ENCODE measurements at places on chromosomes 1 and 21.
A peak's percentile ranks its signal among the peaks of the same experiment; 100 is the strongest.

DNA sequence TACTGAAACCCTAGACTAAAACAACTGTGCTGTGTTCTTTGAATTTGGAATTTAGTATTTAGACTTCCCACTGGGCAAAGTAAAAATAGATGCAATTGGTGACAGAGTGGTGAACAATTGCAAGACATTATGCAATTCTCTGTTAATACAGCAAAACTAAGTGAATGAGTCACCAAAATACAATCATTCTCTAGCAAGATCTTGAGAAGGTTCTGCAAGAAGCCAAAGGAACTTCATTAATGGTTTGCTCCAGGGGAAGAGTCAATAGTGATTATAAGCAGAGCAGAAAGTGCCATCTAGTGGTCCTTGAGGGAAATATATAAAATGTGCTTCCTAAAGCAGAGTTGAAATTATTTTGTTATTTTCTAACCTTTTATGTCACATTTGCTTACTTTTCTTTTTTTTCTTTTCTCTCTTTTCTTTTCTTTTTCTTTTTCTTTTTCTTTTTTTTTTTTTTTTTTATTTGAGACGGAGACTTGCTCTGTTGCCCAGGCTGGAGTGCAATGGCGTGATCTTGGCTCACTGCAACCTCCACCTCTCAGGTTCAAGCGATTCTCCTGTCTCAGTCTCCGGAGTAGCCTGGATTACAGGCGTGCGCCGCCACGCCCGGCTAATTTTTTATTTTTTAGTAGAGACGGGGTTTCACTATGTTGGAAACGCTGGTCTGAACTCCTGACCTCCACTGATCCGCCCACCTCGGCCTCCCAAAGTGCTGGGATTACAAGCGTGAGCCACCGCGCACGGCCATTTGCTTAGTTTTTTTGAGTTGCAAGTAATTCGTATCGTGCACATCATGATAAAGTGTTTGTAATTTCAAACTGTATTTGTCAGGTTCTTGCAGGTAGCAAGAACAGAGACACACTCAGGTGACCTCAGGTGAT, 99.2 kb downstream of the CTH start:
- DNase-seq, result peak; percentile 70

DNA sequence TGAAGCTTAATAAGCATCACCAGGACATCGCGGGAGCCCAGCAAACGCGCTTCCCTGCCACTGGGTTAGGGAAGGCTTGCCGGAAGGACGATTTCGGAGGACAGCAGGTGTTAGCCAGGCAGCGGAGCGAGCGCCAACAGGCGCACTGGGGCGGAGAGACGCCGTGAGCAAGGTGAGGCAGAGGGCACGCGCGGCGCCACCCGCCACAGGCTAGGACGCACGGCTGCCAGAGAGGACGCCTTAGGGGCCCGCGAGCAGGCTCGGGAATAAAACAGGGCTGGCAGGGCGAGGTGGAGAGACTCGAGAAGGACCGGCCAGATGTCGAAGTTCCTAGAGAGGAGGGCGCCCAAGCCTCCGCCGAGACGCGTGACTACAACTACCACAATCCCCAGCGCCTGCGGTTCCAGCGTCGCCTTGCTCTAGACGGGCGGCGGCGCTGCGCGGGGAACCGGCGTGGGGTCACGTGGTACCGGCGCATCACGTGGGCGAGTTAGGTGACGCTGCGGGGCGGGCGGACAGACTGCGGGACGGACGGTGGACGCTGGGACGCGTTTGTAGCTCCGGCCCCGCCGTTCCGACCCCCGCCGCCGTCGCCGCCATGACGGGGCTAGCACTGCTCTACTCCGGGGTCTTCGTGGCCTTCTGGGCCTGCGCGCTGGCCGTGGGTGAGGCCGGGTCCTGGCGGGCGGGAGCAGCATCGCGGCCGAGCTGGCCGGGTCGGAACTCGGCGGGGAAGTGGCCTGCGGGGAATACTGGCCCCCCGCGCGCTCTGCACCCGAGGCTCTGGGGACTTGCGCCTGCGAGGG, at the start of gene ATP6V0B:
Gene ATP6V0B, plus strand, starts transcription at position 518 of the 806 bp plus-strand sequence. Its CDS starts 81 bp downstream, at position 599.
- peak; percentile 99 for DNase-seq

DNA sequence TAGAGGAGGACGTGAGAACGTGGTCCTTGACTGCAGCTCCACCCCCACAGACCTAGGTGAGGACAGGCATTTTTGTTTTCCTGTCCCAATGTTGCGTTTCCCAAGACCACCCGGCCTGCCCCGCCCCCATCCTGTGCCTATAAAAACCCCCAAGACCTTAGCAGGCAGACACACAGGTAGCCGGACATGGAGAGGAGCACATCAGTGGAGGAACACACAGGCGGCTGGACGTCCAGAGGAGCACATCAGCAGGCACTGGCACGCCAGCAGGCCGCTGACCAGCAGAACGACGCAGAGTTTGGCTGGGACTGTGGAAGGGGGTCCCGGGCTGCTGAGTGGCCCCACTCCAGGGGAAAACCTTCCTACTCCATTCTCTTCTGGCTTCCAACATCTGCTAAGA, 12.7 kb upstream of the HMGCL start:
- no peak for DNase-seq

DNA sequence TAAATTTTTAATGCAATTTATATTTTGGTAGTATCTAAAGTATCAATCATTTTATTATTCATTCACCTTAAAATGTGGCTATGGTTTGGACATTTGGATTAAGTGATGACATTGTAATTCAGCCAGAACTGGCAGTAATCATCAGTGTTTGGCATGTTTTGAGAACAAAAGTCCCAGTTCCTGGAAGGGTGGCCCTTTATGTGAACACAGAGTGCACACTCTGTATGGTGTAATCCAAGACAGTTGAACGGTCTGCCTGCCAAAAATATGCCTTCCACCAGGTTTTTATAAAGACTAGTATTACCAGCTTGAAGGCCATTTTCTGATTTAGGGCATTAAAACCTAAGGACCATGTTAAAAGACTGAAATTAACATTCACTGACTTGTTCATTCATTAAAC, 448.7 kb downstream of the LTN1 start:
- DNase-seq, result no peak

- DNase-seq, result no peak
Measured at GRCh38 chr1:33336580-33336979, 15.7 kb upstream of the A3GALT2 start.

DNA sequence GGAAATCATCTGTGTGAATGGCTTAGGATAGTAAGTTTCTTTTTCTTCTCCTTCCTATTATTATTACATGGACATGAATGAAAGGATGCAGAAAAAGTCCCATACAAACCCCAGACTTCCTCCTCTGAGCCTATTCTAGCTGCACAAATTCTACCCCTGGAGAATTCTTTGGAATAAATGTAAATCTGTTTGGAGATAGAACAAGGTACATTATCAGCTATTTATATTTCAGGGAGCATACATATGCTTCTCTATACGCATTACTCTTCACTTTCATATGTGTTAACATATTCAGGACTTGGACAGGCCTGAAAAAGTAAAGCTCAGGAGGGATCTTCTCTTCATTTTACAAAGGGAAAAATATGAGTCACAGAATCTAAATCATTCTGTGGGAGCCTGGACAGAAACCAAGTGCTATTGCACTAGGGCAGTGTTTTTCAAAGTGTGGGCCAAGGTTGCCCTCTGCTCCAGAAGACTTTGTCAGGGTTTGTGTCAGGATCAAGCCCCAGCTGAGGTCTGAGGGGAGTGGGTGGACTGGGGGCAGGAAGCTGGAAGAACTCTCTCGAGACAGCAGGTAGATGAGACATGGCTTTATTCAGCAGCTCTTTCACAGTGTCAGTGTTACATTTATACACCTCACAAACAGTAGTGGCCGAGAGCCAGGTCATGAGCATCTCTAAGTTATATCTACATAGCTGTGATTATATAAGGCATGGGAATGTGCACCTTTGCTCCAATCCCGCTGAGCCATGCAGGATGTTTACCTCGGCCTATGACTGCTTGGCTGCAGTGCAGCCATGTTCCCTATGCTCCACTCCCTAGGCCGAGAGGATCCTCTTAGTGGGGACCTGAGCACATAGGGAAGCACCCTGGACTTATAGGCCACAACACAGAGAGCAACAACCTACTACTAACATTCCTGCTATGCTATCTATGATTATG, 114.3 kb downstream of the GDAP2 start:
- DNase-seq, result no peak

DNA sequence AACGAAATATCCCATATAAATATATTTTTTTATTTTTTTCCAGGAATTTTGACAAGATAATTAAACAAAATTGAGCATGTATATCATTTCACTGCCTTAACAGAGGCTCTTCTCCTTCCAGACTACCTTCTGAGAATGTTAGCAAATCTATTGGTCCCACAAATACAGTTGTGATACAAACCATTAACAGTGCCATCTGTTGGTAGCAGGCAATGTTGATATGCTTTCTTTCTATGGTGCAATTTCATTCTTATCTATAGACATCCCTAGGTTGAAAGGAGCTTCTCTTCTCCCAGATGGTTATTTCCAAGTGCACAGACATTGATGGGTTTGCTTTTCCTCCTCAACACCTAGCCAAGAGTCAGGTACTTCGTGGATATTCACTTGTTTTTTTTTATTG, 303.6 kb downstream of the USH2A start:
- DNase-seq, result peak; percentile 24

- DNase-seq, result no peak
Measured at GRCh38 chr1:53324728-53325297, 3.1 kb downstream of the LRP8 start.

- DNase-seq, result no peak
Measured at GRCh38 chr1:110091791-110092190, 20.5 kb upstream of the UBL4B start.

DNA sequence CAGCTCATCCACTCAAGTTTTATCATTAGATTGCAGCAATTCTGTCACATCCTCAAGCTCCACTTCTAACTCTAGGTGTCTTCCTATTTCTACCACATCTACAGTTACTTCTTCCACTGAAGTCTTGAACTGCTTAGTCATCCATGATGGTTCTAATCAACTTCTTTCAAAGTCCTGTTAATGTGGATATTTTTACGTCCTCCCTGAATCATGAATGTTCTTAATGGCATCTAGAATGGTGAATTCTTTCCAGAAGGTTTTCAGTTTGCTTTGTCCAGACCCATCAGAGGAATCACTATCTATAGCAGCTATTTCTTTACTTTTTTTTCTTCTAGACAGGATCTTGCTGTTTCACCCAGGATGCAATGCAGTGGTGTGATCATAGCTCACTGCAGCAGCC, 78.0 kb upstream of the RNPC3 start:
- no peak for DNase-seq
